ENCODE measurements at places on chromosomes 6 and 20.

GRCh38 chr6:139640448-139640847, 266.0 kb upstream of the CITED2 start:
- DNase-seq = no peak

DNA sequence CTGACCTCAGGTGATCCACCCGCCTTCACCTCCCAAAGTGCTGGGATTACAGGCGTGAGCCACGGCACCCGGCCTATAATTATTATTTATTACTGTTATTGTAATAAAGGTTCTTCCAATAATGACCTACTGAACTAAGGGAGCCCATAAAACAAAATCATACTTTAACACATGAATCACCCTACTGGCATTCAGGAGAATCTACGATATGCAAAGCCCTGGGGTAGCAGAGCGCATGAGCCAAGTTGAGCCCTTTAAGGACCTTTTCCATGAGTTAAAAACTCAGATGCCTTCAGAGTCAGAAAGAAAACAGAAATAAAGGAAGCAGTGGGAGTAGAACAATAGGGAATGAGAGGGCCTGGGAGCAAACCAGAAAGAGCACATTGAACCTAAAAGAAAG, 41.5 kb downstream of the SNRPB start:
- no peak for DNase-seq

DNA sequence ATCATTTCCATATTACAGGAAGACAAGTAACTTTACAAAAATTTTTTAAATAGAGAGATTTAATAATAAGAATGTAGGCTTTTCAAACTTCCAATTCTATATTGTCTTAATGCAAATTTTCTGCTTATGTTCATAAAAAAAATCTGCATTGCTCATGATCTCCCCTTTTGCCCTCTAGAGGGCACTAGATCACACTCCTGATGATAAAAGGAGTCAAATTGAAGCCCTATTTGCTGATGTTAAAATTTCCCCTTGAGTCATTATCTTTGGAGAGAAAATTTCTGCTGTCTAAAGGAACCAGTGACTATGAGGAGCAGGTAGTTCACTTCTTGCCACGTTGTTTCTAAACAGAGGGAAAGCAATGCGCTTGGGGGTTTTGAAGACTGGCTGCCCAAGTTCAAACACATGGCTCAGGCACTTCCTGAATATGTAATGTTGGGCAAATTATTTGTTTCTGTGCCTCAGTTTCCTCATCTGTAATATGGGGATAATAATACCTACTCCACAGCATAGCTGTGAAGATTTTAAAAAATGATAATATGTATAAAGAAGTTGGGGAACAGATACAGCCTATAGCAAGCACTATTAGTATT, 874.2 kb downstream of the TFAP2A start:
- DNase-seq = no peak

GRCh38 chr20:33165416-33166055, 2.4 kb upstream of the BPIFA2 start:
- DNase-seq = no peak

GRCh38 chr6:11689847-11690246, 88.8 kb downstream of the ADTRP start:
- no peak for DNase-seq

- DNase-seq = no peak
Observed at GRCh38 chr6:136059308-136059707, 190.8 kb downstream of the MTFR2 start.

DNA sequence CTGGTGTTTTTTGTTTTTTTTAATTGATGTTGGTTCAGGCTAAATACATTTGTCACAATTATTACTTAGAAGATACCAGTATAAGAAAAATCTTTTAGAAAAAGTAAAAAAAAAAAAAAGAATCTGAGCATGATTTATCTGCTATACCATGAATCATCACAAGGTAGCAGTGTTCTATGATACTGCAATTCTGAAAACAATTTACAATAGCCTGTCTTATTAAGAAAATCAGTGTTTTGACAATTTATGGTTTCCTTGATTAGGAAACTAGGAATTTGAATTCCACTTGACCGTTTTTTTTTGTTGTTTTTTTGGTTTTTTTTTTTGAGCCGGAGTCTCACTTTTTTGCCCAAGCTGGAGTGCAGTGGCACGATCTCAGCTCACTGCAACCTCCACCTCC, 9.3 kb upstream of the MAK start:
- no peak for DNase-seq

GRCh38 chr6:123901436-123901835, 97.8 kb downstream of the NKAIN2 start:
- DNase-seq = no peak

DNA sequence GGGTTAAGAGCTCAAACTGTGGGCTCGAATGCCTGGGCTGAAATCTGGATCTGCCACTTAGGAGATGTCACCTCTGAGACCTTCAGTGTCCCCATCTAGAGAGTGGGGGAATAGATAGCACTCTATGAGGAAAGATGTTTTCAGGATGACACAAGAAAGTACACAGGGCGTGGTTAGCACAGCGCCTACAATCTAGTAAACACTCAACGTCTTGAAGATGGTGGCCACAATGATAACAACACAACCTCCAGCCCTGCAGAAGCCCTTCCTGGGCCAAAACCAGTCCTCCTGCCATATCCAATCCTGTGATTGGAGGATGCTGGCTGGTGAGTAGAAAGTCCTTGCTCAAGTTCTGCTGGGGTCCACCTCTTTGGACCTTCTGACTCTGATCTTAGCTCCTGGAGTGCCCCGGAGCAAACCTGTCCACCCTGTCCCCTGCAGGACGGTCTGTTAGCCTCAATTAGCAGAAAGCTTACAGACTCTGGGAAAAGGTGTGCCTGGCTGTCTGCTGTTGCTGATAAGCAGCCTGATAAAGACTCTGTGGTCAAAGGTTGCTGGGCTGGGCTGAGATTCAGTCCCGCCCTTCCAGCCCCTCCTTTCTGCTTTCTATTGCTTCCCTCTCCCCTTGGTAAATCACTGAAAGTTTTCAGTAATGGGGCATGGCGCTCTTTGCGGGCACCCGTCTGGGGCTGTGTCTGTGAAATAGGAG, 8.2 kb downstream of the EDN3 start:
- no peak for DNase-seq

- no peak for DNase-seq
Observed at GRCh38 chr6:38284802-38285394, 354.8 kb downstream of the BTBD9 start.

- DNase-seq = no peak
Observed at GRCh38 chr20:34583544-34583943, 25.0 kb downstream of the MAP1LC3A start.

DNA sequence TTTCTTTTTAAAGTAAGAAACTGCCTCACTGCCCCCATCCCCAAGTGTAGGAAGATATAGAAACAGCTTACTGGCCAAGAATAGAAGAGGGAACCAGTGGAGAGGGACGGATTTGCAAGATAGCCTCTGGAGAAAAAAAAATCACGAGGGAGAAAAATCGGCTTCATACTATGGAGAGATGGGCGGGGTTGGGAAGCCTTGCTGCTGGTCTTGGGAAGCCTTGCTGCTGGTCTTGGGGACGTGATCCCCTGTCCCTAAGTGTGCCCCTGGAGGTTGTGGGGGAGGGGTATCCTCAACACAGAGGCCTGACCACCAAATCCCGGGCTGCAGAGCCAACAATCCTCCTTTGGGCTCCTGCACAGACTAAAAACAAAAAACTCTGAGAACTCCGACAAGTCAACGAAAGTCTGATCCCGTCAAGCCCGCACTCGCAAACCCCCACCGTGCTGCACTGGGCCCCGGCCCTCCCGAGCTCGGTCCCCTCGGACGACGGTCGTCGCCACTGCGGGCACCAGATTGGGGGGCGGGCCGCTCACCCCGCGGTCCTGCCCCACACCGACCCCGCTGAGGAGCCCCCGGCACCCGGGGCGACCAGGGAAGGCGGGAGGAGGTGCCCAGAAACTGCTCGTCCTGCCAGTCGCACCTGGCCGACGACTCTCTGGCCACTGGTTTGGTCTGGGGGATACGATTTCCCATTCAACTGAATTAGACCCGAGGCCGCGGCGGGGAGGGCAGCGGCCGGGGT, 750 bp downstream of the MAP7 start:
- DNase-seq = no peak

DNA sequence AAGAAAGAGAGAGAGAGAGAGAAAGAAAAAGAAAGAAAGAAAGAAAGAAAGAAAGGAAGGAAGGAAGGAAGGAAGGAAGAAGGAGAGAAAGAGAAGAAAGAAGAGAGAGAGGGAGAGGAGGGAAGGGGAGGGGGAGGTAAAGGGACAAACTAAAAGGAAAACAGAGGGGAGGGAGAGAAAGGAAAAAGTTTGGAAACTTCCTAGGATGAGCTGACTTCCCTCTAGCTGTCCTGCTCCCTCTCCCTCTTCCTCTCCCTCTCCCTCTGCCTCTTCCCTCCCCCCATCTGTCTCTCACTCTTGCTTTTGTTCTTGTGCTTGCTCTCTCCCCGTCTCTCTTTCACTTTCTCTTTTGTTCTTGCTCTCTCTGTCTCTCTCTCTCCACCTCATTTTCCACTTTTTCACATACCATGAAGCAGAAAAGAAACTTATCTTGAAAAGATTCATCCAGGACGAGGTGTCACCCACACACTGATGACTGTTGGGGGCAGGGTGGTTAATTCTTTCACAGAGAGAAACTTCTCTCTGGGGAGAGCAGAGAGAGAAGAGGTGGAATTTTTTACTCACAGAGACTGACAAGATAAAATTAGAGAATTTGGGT, 56.4 kb upstream of the DUSP22 start:
- DNase-seq = no peak

DNA sequence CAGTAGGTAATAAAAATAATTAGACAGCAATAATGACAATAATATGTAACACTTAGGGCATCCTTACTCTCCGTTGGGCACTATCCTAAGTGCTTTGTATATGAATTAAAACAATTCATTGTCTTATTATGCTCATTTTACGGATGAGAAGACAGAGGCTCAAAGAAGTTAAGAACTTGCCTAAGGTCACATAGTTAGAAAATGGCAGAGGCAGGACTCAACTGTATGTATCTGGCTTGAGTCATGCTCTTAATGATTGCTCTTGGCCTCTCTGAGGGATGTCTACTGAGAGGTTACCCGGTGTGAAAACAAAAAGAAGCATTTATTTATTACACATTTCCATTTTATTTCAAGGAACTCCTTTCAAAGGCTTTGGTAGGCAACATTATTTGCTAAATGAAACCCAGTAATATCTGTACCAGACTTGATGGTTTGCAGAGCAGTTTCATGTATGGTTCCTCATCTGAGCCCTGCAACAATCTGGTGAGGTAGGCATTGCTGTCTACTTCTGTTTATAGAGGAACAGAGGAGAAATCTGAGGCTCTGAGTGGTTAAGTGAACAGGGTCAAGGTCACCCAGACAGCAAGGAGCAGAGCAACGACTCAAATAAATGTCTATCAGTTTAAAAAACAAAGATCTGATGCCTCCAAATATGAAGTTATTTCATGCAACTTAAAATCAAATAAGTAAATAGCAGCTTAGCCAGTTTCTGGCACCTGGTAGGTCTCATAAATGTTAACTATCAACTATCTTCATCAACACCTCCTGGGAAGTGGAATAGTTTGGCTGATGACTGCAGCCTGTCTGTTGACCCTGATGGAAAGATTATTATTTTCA, 4.2 kb upstream of the PARD6B start:
- no peak for DNase-seq

GRCh38 chr20:18742841-18743240, 70.7 kb upstream of the SCP2D1 start:
- no peak for DNase-seq

DNA sequence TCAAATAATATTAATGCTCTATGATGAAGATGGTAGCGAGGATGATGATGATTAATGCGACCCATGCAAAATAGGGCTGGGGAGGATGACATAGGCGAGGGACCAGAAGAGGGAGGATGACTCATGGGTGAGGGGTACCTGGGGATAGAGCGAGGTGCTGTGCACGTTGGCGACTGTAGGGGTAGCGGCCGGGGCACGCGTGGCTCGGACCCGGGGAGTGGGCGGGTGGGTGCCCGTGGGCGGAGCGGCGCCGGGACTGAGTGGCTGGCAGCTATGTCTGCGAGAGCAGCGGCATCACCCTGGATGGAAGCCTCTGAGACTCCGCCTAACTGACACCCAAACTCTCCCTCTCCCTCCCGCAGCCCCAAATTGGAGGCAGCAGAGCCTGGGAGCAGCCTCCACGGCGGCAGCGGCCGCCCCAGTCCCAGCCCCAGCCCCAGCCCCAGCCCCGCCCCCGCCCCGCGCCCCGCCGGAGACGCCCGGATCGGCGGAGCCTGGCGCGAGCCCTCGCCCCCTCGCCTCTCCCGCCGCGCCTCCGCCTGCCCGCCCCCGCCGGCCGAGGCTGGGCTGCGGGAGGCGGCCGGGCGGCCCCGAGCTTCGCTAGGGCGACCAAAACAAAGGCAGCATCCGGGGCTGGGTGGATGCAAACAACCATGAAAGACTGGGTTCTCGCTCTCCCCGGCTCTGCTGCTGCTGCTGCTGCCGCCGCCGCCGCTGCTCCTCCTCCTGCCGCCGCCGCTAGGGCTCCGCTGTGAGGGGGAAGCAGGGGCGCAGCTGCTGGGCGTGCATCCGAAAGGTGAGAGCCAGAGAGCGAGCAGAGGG, at the start of gene RIMS1:
RIMS1 (plus strand) TSS at position 367 of the 822 bp plus-strand sequence. CDS start 474 bp downstream, outside the sequence.
- no peak for DNase-seq

DNA sequence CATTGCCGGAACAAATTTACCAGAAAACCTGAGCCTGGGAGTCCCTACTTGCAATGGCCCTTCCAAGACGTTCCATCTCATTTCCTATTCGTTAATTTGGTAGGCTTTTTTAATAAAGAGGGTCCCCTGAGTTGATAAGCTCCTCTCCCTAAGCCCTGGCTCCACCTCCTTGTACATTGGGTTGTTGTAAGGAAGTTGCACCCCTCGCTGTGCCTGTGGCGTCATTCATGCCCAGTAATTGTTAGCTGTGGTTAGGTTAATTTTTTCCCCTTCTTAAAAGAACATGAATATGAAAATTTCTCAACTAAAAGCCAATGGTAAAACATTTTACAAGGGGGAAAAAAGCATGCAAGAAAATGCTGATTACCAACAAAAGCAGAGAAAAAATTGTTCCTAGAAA, 91.9 kb downstream of the SLC24A3 start:
- no peak for DNase-seq

- no peak for DNase-seq
Observed at GRCh38 chr6:46781478-46782378, 11.5 kb upstream of the MEP1A start.

- no peak for DNase-seq
Observed at GRCh38 chr20:33309631-33310030, 26.6 kb downstream of the BPIFB1 start.

GRCh38 chr6:20533746-20534294, 437 bp upstream of the CDKAL1 start:
- DNase-seq = no peak

DNA sequence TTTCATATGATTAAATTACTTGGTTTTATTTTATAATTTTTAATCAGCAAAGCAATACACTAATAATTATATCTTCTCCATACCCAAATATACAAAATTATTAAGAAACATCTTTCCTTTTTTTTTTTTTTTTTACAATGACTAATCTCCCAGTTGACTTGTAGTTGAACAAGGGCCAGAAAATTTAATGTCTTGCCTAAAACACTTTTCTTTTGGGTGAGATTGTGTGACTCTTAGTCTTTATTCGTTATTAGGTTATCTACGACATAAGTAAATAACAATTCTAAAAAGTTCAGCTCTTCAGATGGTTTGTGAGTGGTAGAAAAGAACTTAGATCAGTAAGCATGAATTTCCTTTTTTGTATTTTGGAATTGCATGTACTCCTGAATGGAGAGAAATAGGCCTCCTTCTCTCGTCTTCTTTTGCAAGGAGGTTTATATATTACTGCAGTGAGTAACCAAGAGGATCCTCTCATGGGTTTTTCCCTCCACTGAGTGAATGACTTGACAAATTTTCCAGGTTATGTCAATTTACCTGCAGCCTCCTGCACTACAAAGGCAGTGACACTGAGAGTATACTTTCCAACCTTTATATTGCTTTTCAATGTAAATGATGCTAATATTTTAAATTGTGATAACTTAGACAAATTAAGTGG, 364.5 kb upstream of the CITED2 start:
- DNase-seq = no peak

- no peak for DNase-seq
Observed at GRCh38 chr6:129516787-129517186, 193.2 kb downstream of the ARHGAP18 start.
